ENCODE measurements at places on chromosomes 12 and 14.

DNA sequence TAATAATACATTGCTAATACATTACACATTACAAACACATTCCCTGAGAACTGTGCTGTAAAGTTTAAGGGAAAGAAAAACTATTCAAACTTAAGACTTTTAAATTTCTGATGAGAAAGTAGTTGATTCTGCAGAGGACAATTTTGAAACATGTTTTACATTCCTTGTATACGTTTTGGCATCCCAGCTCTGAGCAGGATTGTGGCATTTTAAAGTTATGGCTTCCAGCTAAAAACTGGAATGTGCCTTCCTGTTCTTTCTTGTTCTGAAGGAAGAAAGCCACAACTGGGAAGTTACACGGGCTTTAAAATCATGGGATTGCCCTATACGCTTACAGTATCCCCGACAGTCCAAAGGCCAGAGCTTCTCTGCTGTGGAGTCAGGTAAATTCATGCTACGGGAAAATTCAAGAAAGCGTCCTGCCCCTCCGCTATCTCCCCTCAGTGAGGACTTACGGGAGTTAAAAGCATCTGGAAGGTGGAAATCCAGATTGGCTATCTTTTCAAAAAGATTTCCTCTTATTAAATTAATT lies 10.8 kb upstream of the KLHL42 start:
- DNase-seq = no peak

DNA sequence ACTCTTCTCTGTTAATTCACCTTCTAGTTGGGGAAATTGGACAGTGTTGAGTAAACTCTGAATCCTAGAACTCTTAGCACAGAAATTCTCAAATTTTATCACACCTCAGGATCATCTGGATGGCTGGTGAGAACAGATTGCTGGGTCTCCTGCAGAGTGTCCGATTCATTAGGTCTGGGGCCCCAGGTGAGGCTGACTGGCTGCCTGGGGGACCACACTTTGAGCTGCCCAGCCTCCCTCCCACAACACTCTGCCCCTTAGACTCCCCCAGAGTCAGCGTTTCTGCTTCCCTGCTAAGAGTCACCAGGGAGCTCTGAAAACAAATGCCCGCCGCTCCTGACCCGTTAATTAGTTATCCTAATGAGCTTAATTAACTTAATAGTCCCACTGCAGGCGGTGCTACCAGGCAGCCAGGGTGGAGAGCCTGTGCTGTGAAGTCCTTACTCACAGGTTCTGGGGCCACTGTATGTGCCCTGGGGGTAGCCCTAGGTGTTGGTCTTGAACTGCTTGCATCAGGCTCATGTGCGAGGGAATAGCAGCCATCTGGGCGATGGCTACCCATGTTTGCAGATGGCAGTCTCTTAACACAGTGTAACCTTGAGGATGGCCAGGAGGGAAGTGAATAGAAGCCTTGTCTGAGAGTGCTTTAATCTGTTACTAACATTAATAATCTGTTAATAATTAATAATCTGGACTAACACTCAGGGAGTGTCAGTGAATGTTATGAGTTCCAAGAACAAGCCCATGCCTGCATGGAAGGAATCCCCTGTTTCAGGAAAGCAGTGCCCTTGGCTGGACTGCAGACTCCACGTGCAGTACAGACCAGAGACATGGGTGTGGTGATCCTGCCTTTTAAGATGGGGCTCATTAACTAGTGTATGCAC lies 35.6 kb downstream of the AACS start:
- DNase-seq = peak; percentile 40

GRCh38 chr12:93115646-93116045 lies 186.6 kb upstream of the EEA1 start:
- DNase-seq = no peak

GRCh38 chr14:93286212-93286890 lies 46.5 kb downstream of the BTBD7 start:
- no peak for DNase-seq

GRCh38 chr14:76776428-76777251 lies 15.4 kb downstream of the VASH1 start:
- DNase-seq = no peak

DNA sequence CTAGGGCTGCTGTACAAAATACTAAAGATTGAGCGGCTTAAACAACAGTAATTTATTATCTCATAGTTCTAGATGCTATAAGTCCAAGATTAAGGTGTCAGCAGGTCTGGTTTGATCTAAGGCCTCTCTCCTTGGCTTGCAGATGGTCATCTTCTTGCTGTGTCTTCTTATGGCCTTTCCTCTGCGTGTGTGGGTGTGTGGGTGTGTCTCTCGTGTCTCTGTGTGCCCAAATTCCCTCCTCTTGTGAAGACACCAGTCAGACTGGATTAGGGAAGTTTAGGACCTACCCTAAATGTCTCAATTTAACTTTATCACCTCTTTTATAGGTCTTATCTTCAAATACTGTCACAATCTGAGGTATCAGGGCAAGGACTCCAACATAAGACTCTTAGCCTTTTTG lies 28.3 kb downstream of the DDHD1 start:
- DNase-seq = no peak

- no peak for DNase-seq
Measured at GRCh38 chr12:52361553-52361952, 5.7 kb downstream of the KRT85 start.

DNA sequence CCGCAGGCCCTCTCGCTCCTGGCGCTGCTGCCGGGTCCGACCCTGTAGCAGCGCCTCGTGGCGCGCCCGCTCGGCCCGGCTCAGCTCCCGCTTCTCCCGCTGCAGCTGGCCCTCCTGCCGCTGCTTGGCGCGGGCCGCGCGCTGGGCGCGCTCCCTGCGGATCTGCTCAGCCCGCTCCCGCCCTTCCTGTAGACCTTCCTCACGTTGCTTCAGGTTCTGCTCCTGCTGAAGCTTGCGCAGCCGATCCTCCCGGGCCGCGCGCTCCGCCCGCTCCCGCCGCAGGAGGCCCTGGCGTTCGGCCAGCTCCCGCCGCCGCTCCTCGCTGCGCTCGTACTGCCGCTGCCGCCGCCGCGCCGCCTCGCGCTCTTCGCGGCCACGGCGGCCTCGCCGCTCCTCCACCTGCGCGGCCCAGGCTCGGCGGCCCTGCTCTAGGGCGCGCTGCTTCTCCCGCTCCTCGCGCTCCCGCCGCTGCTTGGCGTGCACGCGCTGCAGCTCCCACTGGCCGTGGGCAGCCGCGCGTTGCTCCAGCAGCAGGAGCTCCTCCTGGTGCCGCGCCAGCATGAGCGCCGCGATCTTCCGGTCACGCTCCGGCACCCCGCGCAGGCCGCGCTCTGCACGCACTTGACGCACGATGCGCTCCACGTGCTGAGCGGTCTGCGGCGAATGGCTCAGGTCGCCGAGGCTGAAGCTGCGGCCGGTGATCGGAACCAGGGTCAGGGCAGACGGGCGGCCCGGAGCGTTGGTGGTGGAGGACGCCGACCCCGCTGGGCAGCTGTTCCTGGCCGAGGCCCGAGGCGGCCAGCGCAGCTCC lies 2.4 kb downstream of the CCDC177 start:
- DNase-seq = peak; percentile 64

- no peak for DNase-seq
Measured at GRCh38 chr12:12195516-12195915, 71.3 kb downstream of the LRP6 start.

DNA sequence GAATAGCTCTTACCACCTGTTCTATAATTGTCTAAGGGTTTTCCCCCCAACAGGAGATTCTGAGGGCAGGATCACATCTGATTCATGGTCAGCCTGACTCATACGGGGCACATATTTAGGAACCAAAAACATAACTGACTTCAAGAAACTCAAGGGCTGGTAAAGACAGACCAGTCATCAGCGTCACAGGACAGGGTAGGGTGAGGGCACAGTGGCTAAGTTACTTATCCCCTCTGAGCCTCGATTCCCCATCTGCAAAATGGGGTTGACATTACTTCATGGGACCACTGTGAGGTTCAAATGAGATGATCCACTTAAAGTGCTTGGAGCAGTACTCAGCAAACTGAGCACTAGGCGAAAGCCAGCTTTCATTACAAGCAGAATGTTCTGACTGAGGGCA lies 606 bp downstream of the CINP start:
- no peak for DNase-seq

DNA sequence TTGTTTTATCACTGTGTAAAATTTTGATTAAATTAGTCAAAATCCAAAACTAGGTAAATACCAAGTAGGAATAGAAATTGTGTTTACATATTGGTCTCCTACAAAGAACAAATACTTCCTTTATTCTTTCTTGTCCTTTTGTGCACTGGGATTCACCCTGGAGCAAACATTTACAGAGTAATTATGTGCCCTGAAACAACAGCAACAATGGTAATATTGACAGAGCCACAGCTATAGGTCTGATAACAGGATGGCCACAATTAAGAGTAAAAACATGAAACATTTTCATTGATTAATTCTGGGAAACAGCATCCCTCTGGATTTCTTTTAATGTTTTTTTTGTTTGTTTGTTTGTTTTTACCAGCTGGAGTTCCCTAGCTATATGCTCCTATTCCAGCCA lies 61.2 kb downstream of the SLC38A6 start:
- no peak for DNase-seq

- DNase-seq = no peak
Measured at GRCh38 chr12:105947906-105948305, 190.8 kb downstream of the NUAK1 start.

GRCh38 chr12:6547987-6548386 lies 7.9 kb downstream of the IFFO1 start:
- no peak for DNase-seq

- no peak for DNase-seq
Measured at GRCh38 chr14:58944968-58945356, 243.5 kb upstream of the DAAM1 start.

GRCh38 chr14:37329189-37330001 lies 131.7 kb downstream of the MIPOL1 start:
- DNase-seq = no peak

GRCh38 chr12:26239122-26239851 lies 43.9 kb downstream of the SSPN start:
- no peak for DNase-seq

DNA sequence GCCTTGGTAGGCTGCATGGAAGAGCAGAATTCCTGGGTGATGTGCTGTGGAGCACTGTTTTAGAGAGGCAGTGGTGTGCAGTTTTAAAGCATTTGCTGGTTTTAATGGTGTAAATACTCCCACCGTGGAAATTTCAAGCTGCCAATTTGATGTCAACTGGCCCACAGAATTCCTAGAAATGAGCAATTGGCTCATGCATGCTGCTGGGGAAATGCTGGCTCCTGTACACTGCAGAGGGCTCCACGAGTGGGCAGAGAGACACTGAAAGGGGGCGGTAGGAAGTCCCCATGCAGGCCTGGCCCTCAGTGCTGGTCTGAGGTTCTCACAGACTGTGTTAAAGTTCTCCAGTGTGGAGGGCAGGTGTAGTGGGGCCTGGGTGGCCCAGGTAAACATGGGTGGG lies 99.4 kb upstream of the NTF3 start:
- DNase-seq = no peak

DNA sequence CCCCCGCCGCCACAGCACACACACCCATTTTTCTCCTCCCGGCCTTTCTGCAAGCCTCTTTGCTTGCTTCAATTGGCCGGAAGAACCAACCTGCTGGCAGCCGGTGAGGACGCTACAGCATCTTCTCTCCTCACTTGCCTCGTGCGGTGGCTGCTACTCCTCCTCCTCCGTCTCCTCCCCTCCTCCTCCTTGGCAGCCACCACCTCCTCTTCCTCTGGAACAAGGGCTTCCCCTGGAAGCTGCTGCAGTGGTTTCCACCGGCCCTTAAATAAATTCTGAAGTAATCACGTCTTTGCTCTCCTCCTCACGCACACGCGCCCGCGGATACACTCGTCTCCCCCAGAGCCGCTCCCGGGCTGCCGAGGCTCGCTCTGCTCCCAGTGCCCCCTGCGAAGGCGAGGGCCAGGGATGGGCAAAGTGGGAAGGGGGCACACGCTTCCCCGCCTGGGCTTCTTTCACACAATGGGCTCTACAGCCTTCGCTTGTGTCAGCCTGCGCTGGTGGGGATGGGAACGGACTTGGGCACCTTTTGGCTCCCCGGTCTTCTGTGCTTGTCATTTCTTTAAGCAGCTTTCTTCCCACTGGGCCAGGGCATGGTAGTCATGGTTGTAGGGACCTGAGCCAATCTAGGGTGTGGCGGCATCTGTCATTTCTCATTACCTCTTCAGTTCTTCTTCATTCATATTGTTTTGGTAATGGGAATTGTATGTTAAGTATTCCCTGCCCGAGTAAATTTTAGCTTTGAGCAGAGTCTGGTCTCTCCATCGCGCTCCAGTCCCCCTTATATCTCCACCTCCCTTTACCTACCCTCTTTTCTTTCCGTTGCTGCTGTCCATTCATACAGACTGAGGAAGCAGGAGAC lies at the start of gene PPFIA2:
TSS of gene PPFIA2 (minus strand) at position 161 of the 862 bp plus-strand sequence.
- peak; percentile 56 for DNase-seq

GRCh38 chr12:64752833-64753238 lies 6.4 kb downstream of the GNS start:
- DNase-seq = no peak

DNA sequence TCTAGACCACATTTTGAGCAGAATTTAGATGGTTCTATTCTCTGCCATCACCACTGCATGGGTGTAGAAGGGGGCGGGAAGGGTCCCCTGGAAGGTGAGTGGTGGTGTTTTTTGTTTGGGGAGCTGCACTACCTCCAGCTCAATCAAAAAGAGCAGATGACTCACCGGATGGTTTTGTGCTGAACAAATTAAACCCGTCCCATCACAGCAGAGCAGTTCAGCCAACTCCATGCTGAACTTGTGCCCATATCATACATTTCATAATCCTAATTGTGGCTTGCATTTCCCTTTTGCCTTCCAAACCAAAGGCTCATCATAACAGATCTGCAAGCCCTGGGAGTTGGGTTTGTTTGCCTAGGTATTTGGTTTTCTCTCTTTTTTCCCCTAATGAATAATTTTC lies 53.0 kb upstream of the RPH3A start:
- DNase-seq = no peak

GRCh38 chr14:80356413-80356812 lies 145.1 kb upstream of the DIO2 start:
- DNase-seq = no peak

All from glutamatergic neuron (in vitro differentiated cells).